IMR-90 (cell line): ENCODE measurements at places on chromosomes 4 and X.

DNA sequence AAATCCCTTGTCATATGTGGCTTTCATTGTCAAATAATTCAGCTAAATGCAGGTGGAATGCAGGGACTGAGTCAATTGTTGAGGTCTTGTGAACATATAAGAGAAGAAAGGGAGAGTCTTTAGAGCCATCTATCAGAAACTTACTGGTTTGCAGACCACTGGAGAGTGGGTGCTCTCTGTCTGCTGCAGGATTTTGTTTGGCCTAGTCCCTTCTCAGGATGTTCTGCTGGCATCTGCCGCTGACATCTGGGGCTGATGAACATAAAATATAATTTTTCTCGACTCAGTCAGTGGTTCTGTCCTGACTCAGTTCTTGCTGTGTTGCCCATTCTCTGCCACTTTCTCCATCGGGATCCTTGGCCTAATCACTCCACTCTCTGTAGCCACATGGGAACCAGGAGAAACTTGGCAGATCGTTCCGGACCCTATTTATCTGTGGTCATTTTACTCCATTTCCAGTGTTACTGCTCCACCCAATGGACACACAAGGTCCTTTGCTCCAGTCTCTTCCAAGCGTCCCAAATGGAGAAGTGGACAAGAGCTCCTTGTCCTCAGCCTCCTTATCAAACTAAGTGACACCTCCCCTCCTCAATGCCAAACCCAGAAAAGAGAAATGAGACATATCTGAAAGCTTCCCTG, 436.2 kb downstream of the FAT4 start:
- H3K36me3 ChIP-seq: no peaks in the 10 kb centered on the region
- no peak overlapping the region for H3K27ac ChIP-seq
- H3K27me3 ChIP-seq: no peaks in the 10 kb centered on the region
- no peak overlapping the region for H3K4me3 ChIP-seq
- no peaks in the 10 kb centered on the region for H3K4me1 ChIP-seq
- DNase-seq: peak; percentile 54

- no peaks in the 10 kb centered on the region for H3K4me1 ChIP-seq
- H3K36me3 ChIP-seq: peaks cover 10% of the 10 kb centered on the region
- no peak overlapping the region for H3K4me3 ChIP-seq
These were observed 45.1 kb upstream of the TLR2 start for GRCh38 chr4:153638999-153639398.

DNA sequence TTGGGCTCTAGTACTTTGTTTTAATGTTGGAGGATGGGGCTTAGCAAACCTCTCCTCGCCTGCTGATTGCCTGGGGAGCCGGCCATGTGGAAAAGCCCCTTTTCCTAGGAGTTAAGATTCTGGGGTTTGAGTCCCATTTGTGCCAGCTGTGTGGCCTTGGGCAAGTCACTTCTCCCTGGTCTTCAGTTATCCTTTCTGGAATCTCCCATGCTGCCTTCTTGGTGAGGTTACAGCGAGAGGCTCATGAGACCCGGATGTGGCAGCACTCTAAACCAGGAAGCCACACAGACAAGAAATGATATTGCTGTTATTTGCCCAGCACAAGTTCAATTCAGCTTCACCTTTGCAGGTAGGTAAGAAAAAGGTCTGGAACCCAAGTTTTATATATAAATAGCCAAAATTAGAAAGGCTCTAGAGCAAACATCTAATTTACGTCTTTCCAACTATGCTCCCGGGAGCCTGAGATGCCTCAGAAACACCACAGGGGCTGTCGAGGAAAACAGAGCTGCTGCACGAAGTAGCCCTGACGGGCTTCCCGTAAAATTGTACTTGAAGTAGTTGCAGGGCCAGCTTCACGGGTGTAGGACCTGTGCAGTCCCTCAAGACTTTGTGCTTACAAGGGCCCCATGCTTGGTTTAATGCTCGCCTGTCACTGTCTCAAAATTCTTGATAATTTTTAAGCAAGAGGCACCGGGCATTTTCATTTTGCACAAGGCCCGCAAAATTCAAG, 8.3 kb upstream of the SASH3 start:
- no peak overlapping the region for H3K4me3 ChIP-seq
- H3K36me3 ChIP-seq: no peaks in the 10 kb centered on the region
- H3K4me1 ChIP-seq: no peaks in the 10 kb centered on the region
- DNase-seq: no peak

- DNase-seq: no peak
- peaks cover 9% of the 10 kb centered on the region for H3K27me3 ChIP-seq
- no peak overlapping the region for H3K4me3 ChIP-seq
- no peaks in the 10 kb centered on the region for H3K4me1 ChIP-seq
- no peak overlapping the region for H3K27ac ChIP-seq
These were observed 29.3 kb downstream of the DYNLT3 start for GRCh38 chrX:37818031-37818430.

- H3K4me3 ChIP-seq: no peak overlapping the region
- peaks cover 3% of the 10 kb centered on the region for H3K27me3 ChIP-seq
- H3K27ac ChIP-seq: no peak overlapping the region
These were observed 10.2 kb upstream of the YIPF6 start for GRCh38 chrX:68488657-68489056.

- H3K4me1 ChIP-seq: peaks cover 4% of the 10 kb centered on the region
- no peak overlapping the region for H3K27ac ChIP-seq
- no peak for DNase-seq
- H3K27me3 ChIP-seq: no peaks in the 10 kb centered on the region
These were observed 3.5 kb downstream of the CXCL2 start for GRCh38 chr4:74095482-74095881.

DNA sequence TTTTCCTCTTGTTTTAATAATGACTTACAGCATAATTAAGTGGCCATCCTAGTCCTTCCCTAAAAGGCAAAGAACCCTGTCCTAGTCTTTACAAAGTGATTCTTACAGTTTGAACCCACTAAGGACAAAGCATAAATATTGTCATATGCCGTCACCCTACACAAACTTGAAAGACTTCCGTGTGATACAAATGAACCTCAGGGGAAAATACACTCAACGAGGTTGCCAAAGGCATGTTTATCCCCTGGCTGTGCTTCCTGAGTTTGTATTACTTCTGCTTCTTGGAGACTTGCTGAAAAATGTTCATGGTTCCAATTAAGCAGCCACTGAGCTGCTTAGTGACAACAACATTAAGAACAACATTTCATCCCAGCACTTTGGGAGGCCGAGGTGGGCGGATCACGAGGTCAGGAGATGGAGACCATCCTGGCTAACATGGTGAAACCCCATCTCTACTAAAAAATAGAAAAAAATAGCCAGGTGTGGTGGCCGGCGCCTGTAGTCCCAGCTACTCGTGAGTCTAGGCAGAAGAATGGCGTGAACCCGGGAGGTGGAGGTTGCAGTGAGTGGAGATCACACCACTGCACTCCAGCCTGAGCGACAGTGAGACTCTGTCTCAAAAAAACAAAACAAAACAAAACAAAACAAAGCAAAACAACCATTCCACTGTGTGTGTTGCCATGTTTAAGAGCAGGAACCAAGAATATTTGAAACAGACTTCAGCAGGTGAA, 16.2 kb downstream of the RASSF6 start:
- no peaks in the 10 kb centered on the region for H3K27me3 ChIP-seq
- H3K4me3 ChIP-seq: no peak overlapping the region
- no peak overlapping the region for H3K27ac ChIP-seq
- H3K36me3 ChIP-seq: no peaks in the 10 kb centered on the region
- peak; percentile 6 for DNase-seq

DNA sequence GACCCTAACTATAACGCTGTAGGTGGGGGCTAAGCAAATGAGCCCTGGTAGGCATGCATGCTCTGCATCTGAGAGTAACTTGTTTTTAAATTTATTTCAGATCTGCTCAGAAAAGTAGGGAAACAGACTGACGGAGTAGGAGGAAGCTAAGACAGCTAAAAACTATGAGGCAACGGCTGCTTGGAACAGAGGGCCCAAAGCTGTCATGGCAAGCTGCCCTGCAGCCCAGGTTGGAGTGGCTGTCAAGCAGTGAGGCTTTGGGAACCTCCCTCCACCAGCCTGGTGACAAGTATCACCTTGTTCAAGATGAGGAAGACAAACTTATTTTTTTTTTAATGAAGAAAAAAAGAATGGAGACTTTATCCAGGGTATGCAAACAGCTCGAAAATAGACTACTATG, 439.8 kb downstream of the NLGN4X start:
- DNase-seq: no peak
- H3K27ac ChIP-seq: no peak overlapping the region
- H3K27me3 ChIP-seq: no peaks in the 10 kb centered on the region
- H3K4me1 ChIP-seq: no peaks in the 10 kb centered on the region
- no peak overlapping the region for H3K4me3 ChIP-seq
- no peaks in the 10 kb centered on the region for H3K36me3 ChIP-seq

- peaks cover 13% of the 10 kb centered on the region for H3K4me1 ChIP-seq
- H3K27me3 ChIP-seq: peaks cover 2% of the 10 kb centered on the region; the same call in 1 of the 2 replicates
- no peak for DNase-seq
- no peak overlapping the region for H3K4me3 ChIP-seq
These were observed 40.8 kb downstream of the RTL9 start for GRCh38 chrX:110399497-110399896.

DNA sequence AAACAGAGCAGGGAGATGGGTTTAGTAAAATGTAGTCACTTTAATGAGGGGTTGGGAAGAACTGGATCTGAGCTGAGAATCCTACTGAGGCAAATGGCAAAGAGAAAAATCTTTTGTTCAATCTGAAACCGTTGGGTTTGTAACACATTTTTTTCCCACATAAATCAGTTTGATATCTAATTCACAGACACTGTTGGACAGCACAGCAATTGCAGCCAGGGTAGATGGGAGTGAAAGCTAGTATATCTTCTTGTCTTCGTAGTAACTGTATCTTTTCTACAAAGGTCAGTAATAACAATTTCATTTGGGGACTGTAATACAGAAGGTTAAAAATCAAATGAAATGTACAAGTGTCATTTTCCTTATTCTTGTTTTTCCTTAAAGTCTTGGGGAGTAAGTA, 649.5 kb upstream of the ATOH1 start:
- H3K4me1 ChIP-seq: no peaks in the 10 kb centered on the region
- H3K36me3 ChIP-seq: no peaks in the 10 kb centered on the region
- no peak overlapping the region for H3K4me3 ChIP-seq
- no peak overlapping the region for H3K27ac ChIP-seq
- no peaks in the 10 kb centered on the region for H3K27me3 ChIP-seq
- DNase-seq: no peak

GRCh38 chr4:71377561-71377960, 38.7 kb downstream of the SLC4A4 start:
- peaks cover 6% of the 10 kb centered on the region; the same call in 1 of the 2 replicates for H3K4me1 ChIP-seq
- no peak overlapping the region for H3K27ac ChIP-seq
- H3K27me3 ChIP-seq: no peaks in the 10 kb centered on the region
- peaks cover 13% of the 10 kb centered on the region; the same call in 1 of the 2 replicates for H3K36me3 ChIP-seq
- peak; percentile 95 for DNase-seq

- H3K4me3 ChIP-seq: no peak overlapping the region
- no peaks in the 10 kb centered on the region for H3K4me1 ChIP-seq
- H3K36me3 ChIP-seq: no peaks in the 10 kb centered on the region
- no peak for DNase-seq
These were observed 87.0 kb downstream of the COL25A1 start for GRCh38 chr4:109215506-109215905.

DNA sequence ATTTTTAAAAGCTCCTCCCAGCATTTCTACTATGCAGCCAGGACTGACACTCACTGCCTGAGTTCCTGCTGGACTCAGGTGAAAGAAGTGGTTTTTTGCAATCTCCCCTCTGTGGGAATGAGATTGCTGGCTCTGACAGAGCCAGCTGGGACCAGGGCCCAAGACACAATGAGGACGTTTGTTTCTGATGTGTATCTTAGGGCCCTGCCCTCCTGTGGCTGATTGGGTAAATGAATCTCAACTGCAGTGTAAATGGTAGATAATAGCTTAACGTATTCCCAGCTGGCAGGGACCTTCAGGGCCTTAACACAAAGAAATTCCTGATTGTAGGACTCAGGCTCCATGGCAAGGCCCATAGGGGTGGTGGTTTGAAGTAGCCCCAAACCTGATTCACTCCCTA, 85.8 kb upstream of the PRPS1 start:
- peak; percentile 34 for DNase-seq
- H3K27me3 ChIP-seq: peaks cover 14% of the 10 kb centered on the region
- H3K4me1 ChIP-seq: no peaks in the 10 kb centered on the region
- H3K27ac ChIP-seq: no peak overlapping the region

- no peaks in the 10 kb centered on the region for H3K27me3 ChIP-seq
- H3K36me3 ChIP-seq: no peaks in the 10 kb centered on the region
- H3K4me1 ChIP-seq: no peaks in the 10 kb centered on the region
- DNase-seq: peak; percentile 2
- H3K4me3 ChIP-seq: no peak overlapping the region
- no peak overlapping the region for H3K27ac ChIP-seq
These were observed 31.3 kb upstream of the ETNPPL start for GRCh38 chr4:108794136-108794535.

DNA sequence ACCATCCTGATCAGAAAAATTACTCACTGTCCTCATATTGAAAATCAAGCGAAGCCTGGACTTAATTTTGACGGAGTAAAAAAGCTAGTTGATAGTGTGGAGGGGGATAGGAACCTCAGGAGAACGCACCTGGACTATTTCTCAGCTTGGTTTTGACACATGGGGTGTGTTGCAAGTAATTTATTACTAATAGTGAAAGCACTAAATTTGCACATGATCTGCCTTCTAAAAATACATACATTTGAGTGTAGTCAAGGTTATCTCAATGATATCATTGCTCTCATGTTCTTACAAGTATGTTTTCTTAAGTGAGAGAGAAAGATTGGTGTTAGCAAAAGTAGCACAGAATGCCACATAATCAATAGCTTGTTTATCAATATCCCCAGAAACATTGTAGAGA, 29.5 kb downstream of the LRIT3 start:
- H3K36me3 ChIP-seq: no peaks in the 10 kb centered on the region
- no peaks in the 10 kb centered on the region for H3K4me1 ChIP-seq
- no peak for DNase-seq

GRCh38 chrX:71482228-71482958, 50.5 kb upstream of the OGT start:
- no peaks in the 10 kb centered on the region for H3K36me3 ChIP-seq
- no peak overlapping the region for H3K27ac ChIP-seq
- DNase-seq: no peak
- H3K4me3 ChIP-seq: no peak overlapping the region
- H3K4me1 ChIP-seq: no peaks in the 10 kb centered on the region
- no peaks in the 10 kb centered on the region; the same call in 1 of the 2 replicates for H3K27me3 ChIP-seq

DNA sequence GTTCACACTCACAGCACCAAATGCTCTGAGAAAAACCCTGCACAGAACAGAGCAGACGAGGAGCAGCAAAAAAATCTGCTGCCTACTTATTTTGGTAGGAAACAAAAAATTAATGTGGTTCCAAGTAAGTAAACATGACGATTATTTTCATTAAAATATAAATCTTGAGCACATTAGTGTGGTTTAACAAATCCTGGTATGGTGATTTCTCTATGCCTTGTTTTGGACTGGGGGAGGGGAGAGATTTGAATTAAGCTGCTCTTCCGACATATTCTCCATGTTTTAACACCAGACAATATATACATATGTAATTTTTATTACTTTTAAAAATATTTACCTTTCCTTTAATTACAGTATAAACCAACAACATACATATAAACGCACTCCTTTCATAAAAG, 1.8 kb downstream of the CAMK2D start:
- H3K4me3 ChIP-seq: peak overlapping the region; percentile 93
- DNase-seq: peak; percentile 12
- peak overlapping the region; percentile 90 for H3K27ac ChIP-seq
- H3K4me1 ChIP-seq: 0 out of 2 replicates have a peak, but pooled peaks cover 1% of the 10 kb centered on the region

- H3K36me3 ChIP-seq: no peaks in the 10 kb centered on the region
- H3K27me3 ChIP-seq: peaks cover 1% of the 10 kb centered on the region; the same call in 1 of the 2 replicates
- H3K4me3 ChIP-seq: no peak overlapping the region
- peak; percentile 7 for DNase-seq
- peaks cover 7% of the 10 kb centered on the region for H3K4me1 ChIP-seq
These were observed 104.6 kb downstream of the PHEX start for GRCh38 chrX:22136711-22137110.

- H3K27me3 ChIP-seq: no peaks in the 10 kb centered on the region
- H3K27ac ChIP-seq: no peak overlapping the region; the same call in 1 of the 2 replicates
- DNase-seq: peak; percentile 89
- H3K4me3 ChIP-seq: peak overlapping the region; percentile 4; the same call in 1 of the 2 replicates
- no peaks in the 10 kb centered on the region for H3K36me3 ChIP-seq
These were observed 33.4 kb upstream of the RBM47 start for GRCh38 chr4:40662962-40663604.
